Muscle of arm (tissue), 14 donors: ENCODE measurements at places on chromosomes 1 and 21.

- no peak for DNase-seq
These were observed 510.3 kb upstream of the TMPRSS15 start for GRCh38 chr21:18913914-18914313.

- no peak for DNase-seq
These were observed 43.5 kb downstream of the CD34 start for GRCh38 chr1:207867136-207868109.

- DNase-seq = no peak
These were observed 216.0 kb downstream of the ZNF326 start for GRCh38 chr1:90210633-90211491.

GRCh38 chr1:167538657-167539056 lies 14.9 kb downstream of the CREG1 start:
- DNase-seq = no peak

DNA sequence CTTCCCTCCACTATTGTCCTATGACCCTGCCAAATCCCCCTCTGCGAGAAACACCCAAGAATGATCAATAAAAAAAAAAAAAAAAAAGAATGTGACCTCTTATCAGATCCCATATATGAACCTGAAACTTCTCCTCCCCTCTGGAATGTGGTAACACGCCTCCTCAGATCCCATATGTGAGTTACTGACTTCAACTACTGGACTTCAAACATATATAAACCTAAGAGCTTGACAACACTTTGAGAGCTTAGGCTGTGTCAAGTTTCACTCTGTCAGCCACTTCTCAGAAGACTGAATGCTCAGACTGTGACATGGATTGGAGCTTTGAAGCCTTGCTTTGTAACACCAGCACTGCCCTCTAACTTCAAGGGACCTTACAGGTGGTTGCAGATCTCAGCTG lies 148.4 kb downstream of the COP1 start:
- DNase-seq = no peak

DNA sequence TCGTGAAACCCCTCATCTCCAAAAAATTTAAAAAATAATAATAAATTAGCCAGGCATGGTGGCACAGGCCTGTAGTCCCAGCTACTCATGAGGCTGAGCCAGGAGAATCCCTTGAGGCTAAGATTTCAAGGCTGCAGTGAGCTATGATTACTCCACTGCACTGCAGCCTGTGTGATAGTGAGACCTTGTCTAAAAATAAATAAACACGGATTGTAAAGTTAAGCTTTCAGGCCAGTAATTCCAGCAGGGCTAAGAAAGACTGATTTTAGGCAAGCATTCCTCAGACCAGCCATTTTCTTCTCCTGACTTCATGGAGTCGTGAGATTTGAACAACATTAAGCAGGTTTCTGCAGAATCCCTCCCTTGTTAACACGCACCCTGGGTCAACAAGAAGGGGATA lies 77.2 kb upstream of the EFHD2 start:
- no peak for DNase-seq

- DNase-seq = no peak
These were observed 58.0 kb downstream of the NPHP4 start for GRCh38 chr1:5934058-5934884.
